ENCODE measurements at places on chromosomes 2 and 18. TPM values are rescaled to one million over a fixed set of nuclear protein-coding genes. Genes with fewer than 3 reads are reported as not detected.

The OTOS gene
- polyA plus RNA-seq = not detected

The PTPN2 gene
- 419 TPM for polyA plus RNA-seq

The COL3A1 gene
- 0.73 TPM for polyA plus RNA-seq

The SLC40A1 gene
- polyA plus RNA-seq = 0.24 TPM

The TET3 gene
- polyA plus RNA-seq = 0.82 TPM

The LOXHD1 gene
- polyA plus RNA-seq = not detected

The ASB1 gene
- 26.7 TPM for polyA plus RNA-seq

The PLGLB2 gene
- 1.7 TPM for polyA plus RNA-seq

The EHD3 gene
- 17.1 TPM for polyA plus RNA-seq

The TFCP2L1 gene
- polyA plus RNA-seq = not detected

The NCKAP5 gene
- polyA plus RNA-seq = 3.3 TPM

The PPP1R1C gene
- 2.3 TPM for polyA plus RNA-seq

The IL18R1 gene
- polyA plus RNA-seq = not detected

The LAMA1 gene
- polyA plus RNA-seq = not detected

The IL36RN gene
- polyA plus RNA-seq = not detected

The USP34 gene
- polyA plus RNA-seq = 76.0 TPM

The GAREM2 gene
- polyA plus RNA-seq = 1.6 TPM

The SLC4A3 gene
- polyA plus RNA-seq = 7.6 TPM

The ACTG2 gene
- polyA plus RNA-seq = not detected

The CFAP221 gene
- 29.3 TPM for polyA plus RNA-seq

The LRRC30 gene
- not detected for polyA plus RNA-seq

The HRH4 gene
- polyA plus RNA-seq = not detected

The SH3BP4 gene
- 0.10 TPM for polyA plus RNA-seq

The HOXD12 gene
- not detected for polyA plus RNA-seq

The EMILIN1 gene
- polyA plus RNA-seq = not detected

The ANKRD30B gene
- polyA plus RNA-seq = 2.1 TPM

The SERPINB3 gene
- not detected for polyA plus RNA-seq

The ITGB6 gene
- not detected for polyA plus RNA-seq

The EMILIN2 gene
- not detected for polyA plus RNA-seq

The G6PC2 gene
- polyA plus RNA-seq = not detected

The GNLY gene
- polyA plus RNA-seq = not detected

The MC4R gene
- not detected for polyA plus RNA-seq

The CYP1B1 gene
- 1.1 TPM for polyA plus RNA-seq

The ATP8B1 gene
- polyA plus RNA-seq = not detected

The MROH2A gene
- not detected for polyA plus RNA-seq

The SEPTIN10 gene
- polyA plus RNA-seq = 3.2 TPM

The ERMN gene
- 18.7 TPM for polyA plus RNA-seq

The VWC2L gene
- polyA plus RNA-seq = not detected

The IL1RL1 gene
- not detected for polyA plus RNA-seq

The OTOF gene
- not detected for polyA plus RNA-seq

The LYG2 gene
- 0.39 TPM for polyA plus RNA-seq

The PDCD1 gene
- polyA plus RNA-seq = not detected

The STPG4 gene
- polyA plus RNA-seq = not detected

The FARP2 gene
- polyA plus RNA-seq = 24.0 TPM

The GAL3ST2 gene
- polyA plus RNA-seq = not detected

The DNPEP gene
- 14.7 TPM for polyA plus RNA-seq

The GPC1 gene
- 1.8 TPM for polyA plus RNA-seq

The ABCB11 gene
- 0.03 TPM for polyA plus RNA-seq

The CPLX4 gene
- 1.4 TPM for polyA plus RNA-seq

The RAD51AP2 gene
- polyA plus RNA-seq = 0.46 TPM

The PCARE gene
- 0.22 TPM for polyA plus RNA-seq

The HOXD13 gene
- not detected for polyA plus RNA-seq

The CYRIA gene
- polyA plus RNA-seq = 9.6 TPM

The DOK1 gene
- not detected for polyA plus RNA-seq

The ACSL3 gene
- 143 TPM for polyA plus RNA-seq

The STON1 gene
- polyA plus RNA-seq = 5.3 TPM

Data from Purkinje cell (primary cell).